ENCODE measurements at places on chromosomes 6 and 20. TPM values are rescaled to one million over a fixed set of nuclear protein-coding genes. Genes with fewer than 3 reads are reported as not detected.
A peak's percentile ranks its signal among the peaks of the same experiment; 100 is the strongest.

VSTM2L gene
- not detected for total RNA-seq

NRSN1 gene
- not detected for total RNA-seq

TGM2 gene
- not detected for total RNA-seq

DNA sequence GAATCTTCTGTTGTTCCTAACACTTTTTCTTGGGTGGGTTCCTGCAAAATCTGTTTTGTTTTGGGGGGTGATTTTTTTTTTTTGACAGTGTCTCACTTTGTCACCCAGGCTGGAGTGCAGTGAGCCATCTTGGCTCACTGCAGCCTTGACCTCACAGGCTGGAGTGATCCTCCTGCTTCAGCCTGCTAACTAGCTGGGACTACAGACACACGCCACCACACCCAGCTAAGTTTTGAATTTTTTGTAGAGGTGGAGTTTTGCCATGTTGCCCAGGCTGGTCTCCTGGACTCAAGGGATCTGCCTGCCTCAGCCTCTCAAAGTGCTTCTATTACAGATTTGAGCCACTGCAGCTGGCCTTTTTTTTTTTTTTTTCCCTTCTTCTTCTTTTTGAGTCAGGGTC, 60.5 kb upstream of the SNAP91 start:
- no peak for DNase-seq

GRCh38 chr20:61770113-61770585, 295.5 kb downstream of the TAF4 start:
- no peak for DNase-seq

- no peak for DNase-seq
Observed at GRCh38 chr6:88493717-88494116, 327.6 kb upstream of the CNR1 start.

DNA sequence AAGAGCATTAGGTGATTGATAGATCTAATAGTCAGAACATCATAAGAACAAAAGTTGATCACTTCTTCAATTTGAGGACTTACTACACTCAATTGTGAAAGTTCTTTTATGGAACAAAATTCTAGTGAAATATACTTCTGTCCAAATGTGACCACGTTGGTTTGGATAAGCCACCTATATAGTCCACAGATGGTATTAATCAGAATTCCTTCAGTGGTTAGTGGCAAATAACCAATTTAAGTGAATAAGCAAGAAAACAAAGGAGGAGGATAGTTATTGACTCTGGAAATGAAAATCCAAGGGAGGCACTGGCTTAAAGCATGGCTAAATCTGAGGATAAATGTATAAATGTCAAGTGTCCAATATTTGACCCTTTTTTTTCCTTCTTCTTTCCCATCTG, 268.5 kb upstream of the MARCKS start:
- DNase-seq = no peak

- peak; percentile 53 for DNase-seq
Observed at GRCh38 chr6:45677381-45678284, 299.9 kb upstream of the SUPT3H start.

GRCh38 chr20:2760297-2760951, 40.0 kb downstream of the CPXM1 start:
- no peak for DNase-seq
